Smooth muscle cell of bladder (primary cell): ENCODE measurements at places on chromosomes 6 and 20. TPM values are rescaled to one million over a fixed set of nuclear protein-coding genes. Genes with fewer than 3 reads are reported as not detected.

Gene FAM83C
- total RNA-seq, result not detected in 2 replicates

Gene IRF4
- 0.14 and 0.65 TPM in 2 replicates for total RNA-seq

Gene SLC22A23
- 7.0 and 9.2 TPM in 2 replicates for total RNA-seq

Gene SLC35D3
- not detected in 2 replicates for total RNA-seq

Gene BANF2
- not detected in 2 replicates for total RNA-seq

Gene CLPSL1
- total RNA-seq, result not detected in 2 replicates

Gene CAPN11
- total RNA-seq, result under 0.01 and 0.09 TPM in 2 replicates

Gene MUC22
- not detected in 2 replicates for total RNA-seq

Gene HMGCLL1
- total RNA-seq, result 0.18 and 0.28 TPM in 2 replicates

Gene PRDM1
- 1.2 and 2.0 TPM in 2 replicates for total RNA-seq

Gene HLA-DMB
- total RNA-seq, result under 0.01 and 0.71 TPM in 2 replicates

Gene RFX6
- not detected in 2 replicates for total RNA-seq

Gene PRSS35
- 6.1 and 9.7 TPM in 2 replicates for total RNA-seq
